MV-4-11 (cell line): ENCODE measurements at places on chromosomes 13 and 19.

GRCh38 chr19:54229146-54229545 is 6.3 kb upstream of the LILRB3 start:
- DNase-seq: no peak

DNA sequence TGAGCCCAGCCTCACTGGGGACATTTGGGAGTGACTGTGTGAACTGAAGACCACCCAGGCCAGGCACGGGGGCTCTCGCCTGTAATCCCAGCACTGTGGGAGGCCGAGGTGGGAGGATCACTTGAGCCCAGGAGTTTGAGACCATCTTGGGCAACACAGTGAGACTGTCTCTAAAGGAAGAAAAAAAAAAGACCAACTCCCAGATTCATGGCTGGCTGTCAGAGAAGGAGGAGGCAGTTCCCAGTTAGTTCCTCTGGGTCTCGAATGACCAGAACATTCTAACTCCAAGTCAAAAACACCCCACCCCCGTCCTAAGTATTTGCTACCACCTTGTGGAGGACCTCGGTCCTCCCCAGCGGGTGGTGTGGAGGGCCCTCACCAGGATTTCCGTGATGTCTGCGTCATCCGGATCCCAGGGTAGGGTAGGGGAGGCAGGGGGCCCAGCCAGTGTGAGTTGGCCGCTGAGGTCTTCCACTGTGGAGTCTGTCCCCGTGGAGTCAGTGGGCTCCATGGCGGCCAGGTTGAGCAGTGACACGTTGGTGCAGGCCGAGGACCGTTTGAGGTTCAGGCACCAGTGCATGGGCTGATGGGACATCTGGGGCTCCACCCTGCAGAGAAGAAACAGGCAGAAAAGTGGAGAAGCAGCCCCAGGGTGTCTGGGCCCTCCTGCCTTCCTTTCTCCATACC is 1.3 kb downstream of the TSKS start:
- DNase-seq: peak; percentile 81

GRCh38 chr13:113035213-113035800 is 66.3 kb downstream of the MCF2L start:
- no peak for DNase-seq

- peak; percentile 14 for DNase-seq
Measured at GRCh38 chr19:32336259-32337083, 8.9 kb upstream of the ZNF507 start.

DNA sequence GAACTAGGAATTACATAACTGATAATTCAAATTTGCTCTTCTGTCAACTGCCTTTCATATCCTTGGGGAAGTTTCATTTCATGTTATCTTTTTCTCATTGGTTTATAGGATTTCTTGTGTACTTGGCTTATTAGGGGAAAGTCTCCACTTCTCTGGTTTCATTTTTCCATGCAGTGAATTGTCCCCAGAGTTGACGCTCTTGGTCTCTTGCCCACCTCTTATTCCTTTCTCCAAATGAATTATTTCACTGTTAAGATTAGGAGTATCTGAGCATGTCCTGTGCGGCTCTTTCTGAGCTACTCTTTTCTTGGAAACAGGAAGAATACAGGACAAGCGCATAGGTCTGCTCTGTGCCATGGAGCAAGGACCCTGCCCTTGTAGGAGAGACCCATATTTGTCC is 104.8 kb downstream of the POSTN start:
- DNase-seq: no peak

DNA sequence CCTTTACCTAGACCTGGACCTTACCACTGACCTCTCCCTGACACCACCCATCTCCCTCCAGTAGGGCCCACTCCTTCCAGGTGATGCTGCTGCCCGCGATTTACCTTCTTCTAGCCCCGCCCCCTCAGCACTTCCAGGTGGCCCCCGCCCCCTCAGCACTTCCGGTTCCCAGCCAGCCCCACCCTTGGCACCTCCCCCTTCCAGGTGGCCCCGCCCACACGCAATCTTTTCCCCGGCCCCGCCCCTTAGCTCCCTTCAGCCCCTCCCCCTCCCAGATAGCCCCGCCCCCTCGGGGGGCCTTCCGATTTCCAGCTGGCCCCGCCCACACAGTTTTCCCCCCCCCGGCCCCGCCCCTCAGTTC is 586 bp downstream of the LIG1 start:
- peak; percentile 33 for DNase-seq

GRCh38 chr13:72062566-72062965 is 195.6 kb upstream of the DACH1 start:
- no peak for DNase-seq

GRCh38 chr19:47112166-47112996 is 1.2 kb downstream of the ZC3H4 start:
- peak; percentile 85 for DNase-seq

DNA sequence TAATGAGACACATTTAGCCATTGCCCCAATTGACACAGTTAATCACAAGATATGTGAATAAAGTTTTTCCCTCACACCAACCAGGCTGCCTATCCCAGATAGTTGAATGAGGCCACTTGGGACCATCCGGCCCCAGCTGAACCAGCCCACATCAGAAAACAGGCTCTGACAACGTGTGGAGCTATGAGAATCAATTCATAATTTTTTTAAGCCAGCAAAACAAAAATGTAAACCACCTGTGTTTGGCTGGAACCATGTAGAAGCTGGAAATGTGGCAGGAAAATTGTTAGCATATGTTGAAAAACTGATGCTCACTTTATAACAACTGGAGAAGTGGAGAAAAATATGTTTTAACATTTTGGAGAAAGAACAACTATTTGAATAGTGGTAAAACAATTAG is 1161.3 kb downstream of the SLITRK1 start:
- no peak for DNase-seq

DNA sequence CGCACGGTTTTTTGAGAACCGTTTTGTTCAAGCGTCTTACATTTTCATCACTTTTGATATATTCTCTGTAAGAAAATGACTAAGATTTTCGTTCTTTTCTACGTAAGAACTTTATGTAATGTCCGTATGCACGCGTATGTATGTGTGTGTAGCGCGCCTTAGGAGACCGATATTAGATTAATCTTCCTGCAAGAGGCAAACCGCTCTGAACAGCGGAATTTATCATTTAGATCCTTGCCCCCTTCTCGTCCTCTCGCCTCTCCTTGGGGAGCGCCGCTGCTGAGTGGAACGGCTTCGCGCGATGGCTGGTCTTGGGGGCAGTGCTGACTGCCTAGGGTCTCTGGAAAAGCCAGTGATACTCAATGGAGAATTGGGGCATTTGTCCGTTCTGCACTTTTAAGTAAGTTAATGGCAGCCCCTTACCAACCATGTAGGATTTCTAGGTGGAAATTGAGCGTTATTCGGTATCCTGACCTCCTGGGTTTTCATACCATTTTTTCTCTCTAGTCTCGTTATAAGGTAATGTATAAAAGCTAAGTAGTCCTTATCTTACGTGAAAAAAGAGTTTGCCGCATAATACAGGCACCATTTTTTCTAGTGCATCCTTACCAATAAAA is 4.7 kb downstream of the MAB21L1 start:
- no peak for DNase-seq

GRCh38 chr13:75749407-75749806 is 113.3 kb downstream of the LMO7 start:
- DNase-seq: peak; percentile 76

GRCh38 chr19:55578761-55579747 is 1.6 kb downstream of the ZNF579 start:
- DNase-seq: no peak

- no peak for DNase-seq
Measured at GRCh38 chr13:26653310-26653709, 95.8 kb downstream of the WASF3 start.

- no peak for DNase-seq
Measured at GRCh38 chr19:655691-656090, 7.3 kb downstream of the RNF126 start.

DNA sequence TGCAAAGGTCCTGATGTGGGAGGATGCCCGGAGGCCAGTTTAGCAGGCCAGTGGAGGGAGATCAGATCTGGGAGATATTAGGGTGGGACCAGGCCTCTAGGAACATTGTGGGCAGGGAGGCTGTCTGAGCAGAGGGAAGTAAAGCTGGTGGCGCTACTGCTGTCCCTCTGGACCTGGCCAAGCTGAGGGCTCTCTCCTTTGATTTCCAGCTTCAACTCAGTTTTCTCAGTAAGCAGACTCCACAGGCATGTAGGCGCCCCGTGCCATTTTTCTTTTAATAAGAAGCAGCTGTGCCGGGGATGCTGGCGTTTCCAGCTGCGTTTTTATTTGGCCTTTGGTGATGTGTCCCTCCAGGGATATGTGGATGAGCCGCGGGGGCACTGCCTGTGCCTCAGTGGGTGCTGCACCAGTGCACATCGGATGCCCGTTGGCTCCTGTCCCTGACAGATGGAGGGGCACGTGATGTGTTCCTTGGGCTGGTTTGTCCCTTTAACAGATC is 6.7 kb downstream of the DNM2 start:
- no peak for DNase-seq

DNA sequence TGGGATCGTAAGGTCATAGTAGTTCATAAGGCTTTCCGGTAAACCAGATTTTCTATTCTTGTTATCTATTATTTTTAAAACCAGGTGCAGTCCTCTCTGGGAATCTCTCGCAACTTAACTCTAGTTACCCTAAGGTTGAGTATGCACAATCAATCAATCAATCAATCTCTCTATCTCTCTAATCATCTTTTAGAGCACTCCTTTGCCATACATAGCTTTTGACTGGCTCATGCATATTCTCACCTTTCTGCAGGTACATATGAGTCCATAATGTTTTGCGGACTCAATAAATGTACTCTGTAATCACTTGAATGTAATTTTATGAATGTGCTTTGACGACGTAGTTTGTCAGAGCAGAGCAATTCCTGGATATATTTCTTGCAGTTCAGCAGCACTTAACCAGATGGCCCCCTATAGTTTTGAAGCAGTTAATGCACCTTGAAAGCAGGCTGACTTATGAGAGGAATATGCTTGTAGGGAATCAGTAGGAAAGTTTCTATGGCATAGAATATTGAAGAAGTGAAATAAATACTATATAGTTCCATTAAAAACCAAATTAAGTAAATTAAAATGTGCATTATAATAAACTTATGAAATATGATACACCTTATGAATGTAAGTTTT is 524.7 kb downstream of the GPC5 start:
- DNase-seq: no peak

- no peak for DNase-seq
Measured at GRCh38 chr19:17112271-17112670, 36.7 kb downstream of the MYO9B start.

DNA sequence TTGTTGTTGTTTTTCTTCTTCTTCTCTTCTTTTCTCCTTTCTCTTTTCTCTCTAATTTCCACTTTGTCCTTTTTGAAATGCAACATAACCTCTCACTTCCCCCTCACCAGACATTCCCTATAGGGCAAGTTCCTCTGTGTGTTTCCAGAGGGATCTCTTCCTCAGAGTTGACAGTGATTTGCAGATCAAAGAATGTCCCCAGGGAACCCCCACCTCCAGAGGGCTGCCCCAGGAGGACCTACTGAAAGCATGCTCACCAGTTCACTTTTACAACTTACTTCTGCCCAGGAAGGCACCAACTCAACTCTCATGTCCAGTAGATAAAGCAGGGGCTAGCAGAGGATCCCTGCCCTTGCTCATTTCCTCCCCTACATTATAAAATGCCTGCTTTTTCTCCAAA is 1648.0 kb downstream of the PCDH9 start:
- DNase-seq: no peak

- peak; percentile 93 for DNase-seq
Measured at GRCh38 chr13:46389457-46390451, 2.7 kb upstream of the RUBCNL start.

GRCh38 chr13:77339408-77339807 is 12.5 kb upstream of the MYCBP2 start:
- DNase-seq: no peak

- peak; percentile 31 for DNase-seq
Measured at GRCh38 chr19:6593651-6594416, 2.9 kb upstream of the CD70 start.

DNA sequence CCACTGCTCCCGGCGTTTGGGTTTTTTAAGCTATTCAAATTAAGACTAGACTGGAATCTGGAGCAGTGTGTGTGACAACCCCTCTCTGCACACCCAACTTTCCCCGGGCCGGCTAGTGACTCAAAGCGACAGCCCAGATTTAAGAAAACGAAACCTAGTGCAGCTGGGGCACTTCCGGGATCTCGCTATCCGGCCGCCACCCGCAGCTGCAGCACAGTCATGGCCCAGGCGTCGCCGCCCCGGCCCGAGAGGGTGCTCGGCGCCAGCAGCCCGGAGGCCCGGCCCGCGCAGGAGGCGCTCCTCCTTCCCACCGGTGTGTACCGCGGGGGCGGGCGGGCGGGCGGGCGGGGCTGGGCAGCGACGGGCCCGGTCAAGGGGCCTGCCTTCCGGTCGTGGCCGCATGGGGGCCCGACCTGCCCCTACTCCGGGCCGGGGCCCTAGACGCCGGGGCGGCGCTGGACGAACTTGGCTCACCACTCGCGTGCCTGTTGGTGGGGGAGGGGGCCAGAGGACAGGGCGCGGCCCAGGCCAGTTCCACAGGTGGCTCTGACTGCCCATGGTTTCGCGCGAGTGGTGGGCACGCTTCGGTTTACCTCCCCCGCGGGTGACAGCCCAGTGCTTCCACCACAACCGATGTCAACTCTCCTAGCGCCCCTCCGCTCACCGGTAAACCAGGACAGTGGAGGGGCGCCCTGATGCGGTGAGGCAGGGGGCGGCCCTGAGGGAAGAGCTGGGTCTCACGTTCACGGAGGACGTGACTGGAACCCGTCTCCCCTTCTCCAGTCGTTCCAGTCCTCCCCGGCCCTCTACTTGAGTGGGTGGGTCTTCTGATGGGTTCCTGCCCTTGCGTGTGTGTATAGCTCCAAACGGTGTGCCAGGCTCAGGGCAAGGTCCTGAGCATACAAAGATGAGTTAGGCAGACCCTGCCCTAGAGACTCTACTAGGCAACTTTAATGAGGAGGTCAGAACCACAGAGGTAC is at the start of gene PHF11:
TSS of gene PHF11 (plus strand) at position 171 of the 980 bp plus-strand sequence. CDS start at position 220, 49 bp downstream.
- DNase-seq: peak; percentile 80

- peak; percentile 68 for DNase-seq
Measured at GRCh38 chr19:15154002-15154612, 46.7 kb downstream of the NOTCH3 start.

DNA sequence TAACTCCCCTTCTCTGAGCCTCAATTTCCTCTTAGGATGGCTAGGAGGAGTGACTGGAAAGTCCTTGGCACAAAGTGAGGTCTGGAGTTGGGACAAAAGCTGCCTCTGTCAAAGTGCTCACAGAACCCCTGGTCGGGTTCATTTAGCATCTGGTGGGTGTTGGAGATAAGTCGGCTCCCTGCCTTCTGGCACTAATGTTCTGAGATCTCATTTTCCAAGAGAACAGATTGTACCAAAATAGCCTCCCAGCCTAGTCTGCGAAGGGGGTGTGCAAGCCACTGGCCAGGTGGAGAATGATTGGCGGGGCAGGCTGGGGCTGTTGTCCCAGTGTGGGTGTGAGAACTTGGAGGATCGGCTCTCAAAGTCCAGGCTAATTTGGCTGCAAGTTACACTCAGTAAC is 20.7 kb upstream of the NWD1 start:
- DNase-seq: no peak

DNA sequence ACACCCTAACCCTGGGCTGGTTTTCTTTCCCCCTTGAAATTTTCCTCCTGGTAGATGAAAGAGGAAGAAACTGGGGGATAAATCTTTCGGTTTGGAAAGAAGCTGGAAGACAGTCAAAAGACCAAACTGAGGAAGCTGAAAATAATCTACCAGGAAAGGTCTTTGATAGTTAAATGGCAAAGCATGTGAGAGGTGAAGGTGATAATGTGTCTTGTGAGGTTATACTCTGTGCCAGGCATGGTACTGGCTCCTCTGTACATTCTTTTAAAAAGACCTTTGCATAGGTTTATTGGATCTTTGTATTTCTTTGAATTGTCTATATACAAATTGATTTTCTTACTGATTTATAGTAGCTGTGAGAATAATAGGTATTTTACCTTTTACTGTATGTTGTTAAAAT is 98.6 kb downstream of the FREM2 start:
- no peak for DNase-seq
